ENCODE measurements at places on chromosomes 7 and 10. TPM values are rescaled to one million over a fixed set of nuclear protein-coding genes. Genes with fewer than 3 reads are reported as not detected.

- DNase-seq: peak; percentile 59
Observed at GRCh38 chr10:127243490-127244272, 47.3 kb upstream of the INSYN2A start.

DNA sequence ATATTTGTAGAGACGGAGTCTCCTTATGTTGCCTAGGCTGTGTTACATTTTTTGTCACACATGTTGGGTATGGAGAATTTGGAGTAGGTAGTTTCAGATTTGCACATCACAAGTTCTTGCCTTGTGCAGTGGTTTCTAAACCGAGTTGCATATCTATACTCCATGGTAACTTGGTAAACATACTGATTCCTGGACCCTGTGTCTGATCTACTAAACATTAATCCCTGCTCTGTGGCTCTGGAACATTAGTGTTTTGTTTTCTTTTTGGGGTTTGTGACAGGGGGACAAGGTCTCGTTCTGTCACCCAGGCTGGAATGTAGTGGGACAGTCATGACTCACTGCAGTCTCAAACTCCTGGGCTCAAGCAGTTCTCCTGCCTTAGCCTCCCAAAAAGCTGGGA is 24.7 kb downstream of the AUTS2 start:
- DNase-seq: no peak

- no peak for DNase-seq
Observed at GRCh38 chr7:81685270-81685868, 84.5 kb downstream of the HGF start.

DNA sequence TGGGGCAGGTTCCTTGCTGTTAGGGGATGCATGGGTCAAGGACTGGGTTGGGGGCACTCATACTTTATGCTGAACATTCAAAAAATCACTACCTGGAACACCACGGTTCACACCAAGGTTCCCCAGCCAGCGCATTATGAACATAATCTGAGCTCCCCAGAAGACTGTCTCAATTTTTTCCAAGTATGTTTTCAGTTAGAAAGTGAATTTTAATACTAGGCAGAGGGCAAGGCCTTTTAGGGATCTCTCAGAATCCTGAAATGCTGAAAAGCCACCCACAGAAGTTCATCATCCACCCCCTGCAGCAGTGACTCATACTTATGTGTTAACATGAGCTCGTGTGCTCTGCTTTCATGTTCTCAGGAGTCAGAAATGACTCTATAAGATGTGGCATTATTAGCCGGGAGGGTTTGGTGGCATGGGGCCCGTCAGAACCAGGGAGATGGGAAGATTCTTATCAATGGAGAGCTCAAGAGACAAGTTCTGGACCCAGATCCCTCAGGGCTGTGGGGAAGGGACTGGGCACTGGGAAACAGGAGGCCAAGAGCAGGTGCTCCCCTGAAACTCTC is 185.2 kb upstream of the ITGB1 start:
- peak; percentile 66 for DNase-seq

DNA sequence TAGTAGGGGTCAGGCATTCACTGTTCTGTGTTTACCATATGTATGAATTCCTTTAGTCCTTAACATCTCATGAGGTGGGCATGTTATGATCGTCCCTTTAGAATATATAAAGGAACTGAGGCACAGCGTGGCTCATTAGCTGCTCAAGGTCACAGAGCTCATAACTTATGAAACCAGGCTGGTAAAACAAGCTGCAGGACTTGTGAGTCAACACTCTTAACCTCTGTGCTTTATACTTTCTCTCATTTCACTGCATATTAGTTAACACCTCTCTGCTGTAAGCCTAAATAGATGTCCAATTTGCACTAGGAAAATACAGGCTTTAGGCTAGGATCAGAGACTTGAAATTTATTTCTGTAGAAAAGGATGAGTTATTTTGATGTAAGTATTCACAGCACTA is 180.3 kb upstream of the HDAC9 start:
- no peak for DNase-seq

- DNase-seq: no peak
Observed at GRCh38 chr10:85648279-85648754, 718.3 kb downstream of the GRID1 start.

GRCh38 chr10:5600908-5601307 is 65.5 kb downstream of the ASB13 start:
- no peak for DNase-seq

DNA sequence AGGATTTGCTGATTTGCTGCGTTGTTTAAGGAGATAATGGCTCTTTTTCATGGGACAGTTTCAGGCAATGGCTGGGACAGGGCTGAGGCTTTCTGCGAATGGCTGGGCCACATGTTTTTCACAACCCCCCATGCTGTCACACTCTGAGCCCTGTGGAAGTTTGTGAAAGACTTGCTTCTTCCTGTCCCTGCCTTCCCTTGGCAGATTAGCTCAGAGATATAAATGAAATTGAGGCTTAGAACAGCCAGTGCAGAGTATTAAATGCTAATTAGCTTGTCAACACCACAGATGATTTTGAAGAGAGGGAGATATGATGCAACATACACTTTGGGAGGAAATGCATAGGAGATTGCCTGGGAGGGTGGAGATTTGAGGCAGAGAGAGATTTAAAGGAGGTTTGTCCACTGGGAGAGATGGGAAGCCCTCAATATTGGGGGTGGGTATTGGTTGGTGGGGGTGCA is 232.0 kb downstream of the SH2D4B start:
- DNase-seq: no peak

GRCh38 chr7:151207804-151208203 is 2.5 kb downstream of the H2BK1 start:
- DNase-seq: no peak

DNA sequence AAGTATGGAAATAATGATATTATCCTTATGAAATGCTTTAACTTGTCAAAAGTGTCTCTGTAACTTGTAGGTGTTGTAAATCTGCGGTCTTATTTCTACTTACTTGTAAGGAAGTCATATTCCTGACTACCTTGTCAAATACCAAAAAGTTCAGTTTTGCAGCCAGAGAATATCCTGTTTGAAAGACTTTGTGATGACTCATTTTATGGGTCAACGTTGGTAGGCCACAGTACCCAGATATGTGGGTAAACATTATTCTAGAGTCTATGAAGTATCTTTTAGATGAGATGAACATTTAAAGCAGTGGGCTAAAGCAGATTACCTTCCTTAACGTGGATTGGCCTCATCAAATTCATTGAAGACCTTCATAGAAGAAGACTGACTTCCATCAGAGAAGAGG is 195.3 kb downstream of the PPP1R9A start:
- DNase-seq: no peak

GRCh38 chr7:98227939-98228338 is 16.7 kb downstream of the BHLHA15 start:
- DNase-seq: no peak

GRCh38 chr7:26580711-26581110 is 283.7 kb downstream of the SKAP2 start:
- DNase-seq: no peak

Gene SLC16A9
- not detected for total RNA-seq

Gene HTRA1
- not detected for total RNA-seq

Gene GHITM
- 87.9 TPM for total RNA-seq

Gene CYP2C19
- not detected for total RNA-seq

Gene PNLIPRP2
- not detected for total RNA-seq
